ENCODE measurements at places on chromosomes 13 and 19. TPM values are rescaled to one million over a fixed set of nuclear protein-coding genes. Genes with fewer than 3 reads are reported as not detected.

Gene DOCK6
- total RNA-seq: 131 TPM

Gene LIG4
- total RNA-seq: 8.5 TPM

Gene CSNK1A1L
- total RNA-seq: not detected

Gene RPL18A
- total RNA-seq: 1,112 TPM

Gene OR7D4
- total RNA-seq: not detected

Gene ZNF571
- 10.7 TPM for total RNA-seq

Gene FBXL12
- 24.9 TPM for total RNA-seq

Gene SMIM44
- total RNA-seq: not detected

Gene POSTN
- total RNA-seq: 27.6 TPM

Gene PRODH2
- total RNA-seq: not detected

Gene CERS1
- total RNA-seq: 19.7 TPM

Gene MBD3L2
- not detected for total RNA-seq

Gene TYROBP
- total RNA-seq: 104 TPM

All from sciatic nerve (tissue), 2 donors.